ENCODE measurements at places on chromosomes 16 and 17.

- peak; percentile 63 for DNase-seq
Measured at GRCh38 chr17:39174920-39175694, 9.1 kb upstream of the ARL5C start.

GRCh38 chr17:29004081-29004692 is 1.6 kb downstream of the SEZ6 start:
- DNase-seq, result no peak

DNA sequence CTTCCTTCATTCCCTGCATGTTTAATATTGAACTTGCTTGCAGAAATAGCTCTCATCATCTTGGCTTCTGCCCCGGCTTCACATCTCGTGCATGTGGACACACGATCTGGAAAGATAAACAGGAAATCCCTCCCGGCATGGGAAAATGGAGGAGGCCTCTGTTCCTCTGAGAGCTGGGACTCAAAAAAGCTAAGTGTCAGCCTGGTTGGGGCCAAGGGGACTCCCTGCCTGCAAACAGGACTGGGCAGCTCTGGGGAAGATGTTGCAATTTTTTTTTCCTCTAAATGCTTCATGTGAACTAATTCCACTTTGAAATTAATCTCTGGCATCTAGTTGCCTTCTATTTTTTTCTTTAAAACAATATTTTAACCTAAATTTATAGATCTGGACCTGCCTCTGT is 24.8 kb downstream of the ITPRIPL2 start:
- DNase-seq, result no peak

GRCh38 chr16:60295451-60295850 is 1561.3 kb upstream of the GOT2 start:
- DNase-seq, result no peak

DNA sequence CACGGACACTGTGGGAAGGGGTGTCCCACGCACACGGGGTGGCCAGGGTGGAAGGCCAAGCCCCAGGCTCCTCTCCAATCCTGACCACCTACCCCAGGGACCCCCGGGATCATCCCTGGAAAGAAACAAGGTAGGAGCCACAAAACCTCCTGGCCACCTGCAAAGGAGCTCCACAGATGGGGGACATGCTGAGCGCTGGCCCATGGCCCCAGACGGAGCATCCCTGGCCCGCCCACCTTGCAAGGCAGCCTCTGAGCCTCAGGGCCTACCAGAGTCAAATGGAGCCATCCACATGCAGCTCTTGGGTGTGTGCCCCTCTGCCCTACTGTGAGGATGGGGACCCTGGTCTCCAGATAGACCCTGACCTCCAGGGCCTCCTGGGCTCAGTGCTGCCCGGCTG is 16.3 kb downstream of the SLC38A10 start:
- DNase-seq, result no peak

- no peak for DNase-seq
Measured at GRCh38 chr16:23293016-23293415, 9.1 kb upstream of the SCNN1B start.

DNA sequence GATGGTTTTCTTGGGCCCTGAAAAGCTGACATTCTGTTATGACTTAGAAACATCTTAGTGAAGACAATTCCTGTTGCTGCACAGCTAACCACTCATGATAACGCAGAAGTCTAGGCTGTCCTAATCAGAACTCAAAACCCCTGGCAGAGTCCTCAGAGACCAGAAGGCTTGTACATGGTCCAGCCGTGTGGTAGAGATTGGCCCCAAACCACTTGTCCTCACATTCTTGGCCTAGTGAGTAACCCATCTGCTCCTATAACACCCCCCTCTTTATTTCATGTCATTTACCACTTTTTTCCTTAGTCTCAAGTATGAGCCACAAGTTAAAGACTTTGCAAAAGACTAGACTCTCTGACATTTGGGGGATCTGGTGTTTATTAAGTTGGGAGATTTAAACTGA is 116.5 kb upstream of the ADAMTS18 start:
- DNase-seq, result no peak

- no peak for DNase-seq
Measured at GRCh38 chr16:54878301-54878700, 52.4 kb upstream of the IRX5 start.

GRCh38 chr17:12666718-12667117 is 1.0 kb downstream of the MYOCD start:
- no peak for DNase-seq

GRCh38 chr17:65117384-65118035 is 19.7 kb upstream of the RGS9 start:
- DNase-seq, result no peak

DNA sequence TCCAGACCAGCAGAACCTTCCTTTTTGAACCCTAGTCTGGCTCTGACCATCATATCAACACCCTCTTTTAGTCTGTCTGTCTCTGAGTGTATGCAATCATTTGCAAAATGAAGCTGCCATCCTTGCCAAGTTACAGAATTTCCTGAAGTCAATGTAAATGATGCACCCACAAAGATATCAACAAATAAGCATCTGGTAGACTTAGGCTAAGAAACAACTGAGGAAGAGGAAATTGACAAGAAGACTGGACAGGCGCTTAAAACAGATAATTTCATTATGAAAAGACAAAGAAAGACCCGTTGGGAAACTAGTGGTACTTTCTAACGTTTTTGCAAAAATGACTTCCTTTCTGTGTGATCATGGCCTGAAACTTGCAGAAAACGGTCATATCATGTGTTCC is 24.7 kb upstream of the CIITA start:
- no peak for DNase-seq
